ENCODE measurements at places on chromosomes 16 and 17. TPM values are rescaled to one million over a fixed set of nuclear protein-coding genes. Genes with fewer than 3 reads are reported as not detected.

The XYLT2 gene
- total RNA-seq = 19.6 TPM

The DNASE1L2 gene
- total RNA-seq = 0.87 TPM

DNA sequence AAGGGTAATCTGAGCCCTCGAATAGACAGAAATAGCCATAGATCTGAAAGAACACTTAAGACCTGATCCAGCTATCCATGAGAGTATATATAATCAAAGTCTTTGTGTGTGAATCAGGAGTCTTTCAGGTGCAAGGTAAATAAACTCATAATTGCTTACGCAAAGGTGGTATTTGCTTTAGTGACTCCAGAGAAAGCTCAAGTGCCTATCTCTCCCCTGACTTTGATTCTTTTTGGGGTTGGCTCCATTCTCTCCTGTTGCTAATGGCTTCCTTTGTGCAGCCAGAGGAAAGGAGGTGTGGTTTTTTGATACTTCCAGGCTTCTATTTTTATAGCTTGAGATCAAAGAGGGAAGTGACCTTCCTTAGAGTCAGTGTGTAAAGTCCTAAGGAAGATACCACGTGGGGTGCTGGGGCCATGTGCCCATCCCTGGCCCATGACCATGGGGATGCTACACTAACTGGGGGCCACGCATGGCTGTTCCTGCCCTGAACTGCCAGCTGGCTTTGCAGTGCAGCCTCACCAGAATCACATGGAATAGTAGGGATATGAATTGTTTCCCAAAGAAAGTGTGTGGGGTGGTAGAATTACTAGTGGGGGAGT, 45.8 kb downstream of the TENT4B start:
- no peak overlapping the region for H3K27ac ChIP-seq
- H3K4me3 ChIP-seq = no peak overlapping the region
- H3K36me3 ChIP-seq = peaks cover 5% of the 10 kb centered on the region
- no peaks in the 10 kb centered on the region for H3K27me3 ChIP-seq
- no peak for DNase-seq

DNA sequence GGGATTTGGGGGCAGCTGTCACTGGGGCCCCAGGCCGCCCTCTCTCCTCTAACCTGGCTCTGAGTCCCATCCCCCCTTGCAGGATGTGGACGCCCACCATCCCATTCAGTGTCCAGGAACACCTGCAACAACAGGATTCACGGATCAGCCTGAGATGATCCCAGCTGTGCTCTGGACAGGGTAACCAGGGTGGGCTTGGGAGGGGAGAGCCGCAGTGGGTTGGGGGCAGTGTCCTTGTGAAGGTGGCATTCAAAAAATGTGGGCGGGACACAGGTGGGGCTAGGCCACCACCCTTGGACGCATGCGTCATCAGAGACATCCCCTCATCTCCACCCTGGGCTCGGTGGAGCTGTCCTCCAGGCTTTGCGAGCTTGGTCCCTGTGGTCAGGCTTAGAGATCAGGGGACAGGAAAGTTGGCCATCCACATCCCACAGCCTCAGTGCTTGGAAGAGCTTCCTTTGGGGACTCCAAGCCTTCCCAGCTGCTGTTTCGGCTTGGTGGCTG, 19.1 kb downstream of the DEXI start:
- no peak for DNase-seq
- no peak overlapping the region for H3K27ac ChIP-seq
- H3K27me3 ChIP-seq = no peaks in the 10 kb centered on the region
- H3K36me3 ChIP-seq = peaks cover 23% of the 10 kb centered on the region

DNA sequence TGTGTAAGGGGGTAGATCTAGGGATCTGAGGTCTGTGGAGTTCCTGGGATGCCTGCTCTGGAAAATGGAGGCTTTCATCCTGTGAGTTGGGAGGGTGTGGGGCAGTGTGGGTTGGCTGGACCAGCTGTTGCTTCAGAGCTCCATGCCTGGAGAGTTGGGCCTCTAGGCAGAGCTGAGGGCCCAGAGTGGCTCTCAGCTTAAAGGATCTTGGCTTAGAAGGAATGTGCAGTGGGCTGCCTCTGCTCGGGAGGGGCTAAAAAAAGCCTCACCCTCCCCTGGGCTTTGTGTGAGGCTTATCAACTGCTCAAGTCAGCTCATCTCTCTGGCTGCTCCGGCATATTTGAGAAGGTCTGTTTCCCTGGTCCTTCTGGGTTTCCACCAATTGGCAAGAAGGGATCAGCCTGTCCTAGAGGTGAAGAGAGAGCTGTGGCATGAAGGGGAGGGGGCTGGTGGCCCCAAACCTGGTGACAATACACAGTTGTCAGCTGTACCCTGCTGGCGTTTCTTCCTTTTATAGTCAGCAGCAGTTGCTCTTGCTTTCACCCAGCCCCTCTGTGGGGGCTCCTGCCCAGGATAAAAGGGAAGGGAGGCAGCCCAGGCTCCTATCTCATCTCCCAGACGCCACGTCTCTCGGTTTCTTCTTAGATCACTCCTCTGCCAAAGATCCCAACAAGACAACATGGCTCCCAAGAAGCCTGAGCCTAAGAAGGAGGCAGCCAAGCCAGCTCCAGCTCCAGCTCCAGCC, at the start of gene MYL4:
Gene MYL4 (plus strand): TSS at position 605 of the 745 bp plus-strand sequence. CDS start 75 bp downstream, at position 680.
- no peak within 1 kb of the TSS for H3K27ac ChIP-seq
- no peaks in the 10 kb centered on the region for H3K27me3 ChIP-seq
- peaks cover 31% of the 10 kb centered on the region for H3K4me1 ChIP-seq
- DNase-seq = no peak
- no peak within 1 kb of the TSS for H3K4me3 ChIP-seq

GRCh38 chr17:79680318-79680695, 50.4 kb upstream of the ENPP7 start:
- no peak overlapping the region for H3K4me3 ChIP-seq
- no peak for DNase-seq
- no peak overlapping the region for H3K27ac ChIP-seq

DNA sequence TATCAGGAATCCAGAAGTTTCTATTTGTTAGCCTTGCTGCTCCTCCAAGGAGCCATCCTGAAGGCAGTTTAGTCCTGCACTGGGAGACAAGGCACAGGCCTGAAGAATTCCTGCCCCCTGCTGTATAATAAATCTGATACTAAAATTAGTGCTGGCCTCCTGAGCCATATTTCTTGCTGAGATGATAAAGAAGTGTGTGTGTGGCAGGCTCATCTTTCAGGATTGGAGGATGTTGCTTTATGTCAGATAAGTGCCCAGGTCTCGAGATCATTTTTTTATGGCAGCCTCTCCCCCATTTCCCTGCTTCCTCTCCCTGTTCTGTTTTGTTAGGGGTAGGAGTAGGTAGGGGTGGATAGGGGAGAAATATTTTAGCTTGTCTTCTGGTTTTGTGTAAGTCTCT, 26.0 kb downstream of the MSI2 start:
- no peaks in the 10 kb centered on the region for H3K27me3 ChIP-seq
- H3K36me3 ChIP-seq = peaks cover 36% of the 10 kb centered on the region
- no peak for DNase-seq
- H3K4me1 ChIP-seq = peaks cover 77% of the 10 kb centered on the region
- no peak overlapping the region for H3K27ac ChIP-seq

All from activated naive CD8-positive, alpha-beta T cell treated with anti-CD3 and anti-CD28 coated beads for 36 hours (primary cell).